CD4-positive, alpha-beta T cell (primary cell): ENCODE measurements at places on chromosomes 7 and 10. TPM values are rescaled to one million over a fixed set of nuclear protein-coding genes. Genes with fewer than 3 reads are reported as not detected.

The TAS2R16 gene
- total RNA-seq: not detected

GRCh38 chr10:70832852-70833528 lies 17.2 kb downstream of the SGPL1 start:
- H3K27me3 ChIP-seq: no peaks in the 10 kb centered on the region
- H3K4me1 ChIP-seq: no peaks in the 10 kb centered on the region
- H3K4me3 ChIP-seq: no peak overlapping the region
- no peak for DNase-seq

- peaks cover 30% of the 10 kb centered on the region for H3K4me1 ChIP-seq
- no peak overlapping the region for H3K4me3 ChIP-seq
- H3K27ac ChIP-seq: no peak overlapping the region
- H3K27me3 ChIP-seq: peaks cover 17% of the 10 kb centered on the region
- H3K36me3 ChIP-seq: no peaks in the 10 kb centered on the region
These were observed 5.1 kb downstream of the ALOX5 start for GRCh38 chr10:45378914-45379726.

- H3K36me3 ChIP-seq: peaks cover 94% of the 10 kb centered on the region
- no peak for DNase-seq
These were observed 78.8 kb upstream of the GNA12 start for GRCh38 chr7:2922866-2923265.

DNA sequence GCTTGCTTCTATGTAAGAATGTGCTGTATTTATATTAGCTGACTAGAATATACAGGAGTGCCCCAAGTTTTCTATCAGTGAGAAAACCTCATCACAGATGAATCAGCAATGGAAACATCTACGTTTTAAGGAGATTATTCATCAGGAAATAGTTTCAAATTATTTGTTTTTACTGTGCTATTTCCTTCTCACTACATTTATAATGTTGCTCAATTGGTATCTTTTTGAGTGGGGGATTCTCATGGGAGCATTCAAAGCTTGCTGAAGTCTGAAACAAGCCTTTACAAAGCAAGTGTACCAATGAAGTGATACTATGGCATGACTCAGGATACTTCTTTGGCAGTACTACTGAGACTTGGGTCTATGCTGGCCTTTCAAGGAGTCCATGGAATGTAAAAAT lies 191.1 kb upstream of the SLC26A5 start:
- no peaks in the 10 kb centered on the region for H3K36me3 ChIP-seq
- H3K4me3 ChIP-seq: no peak overlapping the region
- peaks cover 4% of the 10 kb centered on the region for H3K27me3 ChIP-seq
- no peak for DNase-seq
- H3K4me1 ChIP-seq: no peaks in the 10 kb centered on the region

- no peaks in the 10 kb centered on the region for H3K27me3 ChIP-seq
- no peak overlapping the region for H3K27ac ChIP-seq
- H3K4me3 ChIP-seq: no peak overlapping the region
- no peaks in the 10 kb centered on the region for H3K36me3 ChIP-seq
- H3K4me1 ChIP-seq: no peaks in the 10 kb centered on the region
These were observed 83.5 kb upstream of the CUX1 start for GRCh38 chr7:101733713-101734475.

DNA sequence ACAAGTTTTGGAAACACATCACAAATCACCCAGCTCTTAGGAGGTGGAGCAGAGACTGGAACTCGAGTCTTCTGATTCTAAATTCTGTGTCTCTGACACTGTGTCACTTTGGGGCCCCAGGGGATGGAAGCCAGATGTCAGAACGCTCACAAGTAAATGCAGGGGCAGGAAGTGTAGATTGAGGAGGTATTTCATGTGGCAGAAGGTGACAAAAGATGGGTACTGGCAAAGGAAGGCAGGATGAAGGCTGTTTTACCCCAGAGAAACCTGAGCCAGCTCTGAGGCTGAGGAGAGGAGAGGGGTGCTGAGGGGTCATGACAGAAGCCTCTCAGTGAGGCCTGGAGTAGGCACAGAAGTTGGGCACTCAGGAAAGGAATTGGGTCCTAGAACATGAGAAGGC lies 6.0 kb upstream of the PURB start:
- no peak overlapping the region for H3K27ac ChIP-seq
- H3K36me3 ChIP-seq: no peaks in the 10 kb centered on the region
- H3K4me3 ChIP-seq: no peak overlapping the region
- peaks cover 26% of the 10 kb centered on the region for H3K4me1 ChIP-seq

DNA sequence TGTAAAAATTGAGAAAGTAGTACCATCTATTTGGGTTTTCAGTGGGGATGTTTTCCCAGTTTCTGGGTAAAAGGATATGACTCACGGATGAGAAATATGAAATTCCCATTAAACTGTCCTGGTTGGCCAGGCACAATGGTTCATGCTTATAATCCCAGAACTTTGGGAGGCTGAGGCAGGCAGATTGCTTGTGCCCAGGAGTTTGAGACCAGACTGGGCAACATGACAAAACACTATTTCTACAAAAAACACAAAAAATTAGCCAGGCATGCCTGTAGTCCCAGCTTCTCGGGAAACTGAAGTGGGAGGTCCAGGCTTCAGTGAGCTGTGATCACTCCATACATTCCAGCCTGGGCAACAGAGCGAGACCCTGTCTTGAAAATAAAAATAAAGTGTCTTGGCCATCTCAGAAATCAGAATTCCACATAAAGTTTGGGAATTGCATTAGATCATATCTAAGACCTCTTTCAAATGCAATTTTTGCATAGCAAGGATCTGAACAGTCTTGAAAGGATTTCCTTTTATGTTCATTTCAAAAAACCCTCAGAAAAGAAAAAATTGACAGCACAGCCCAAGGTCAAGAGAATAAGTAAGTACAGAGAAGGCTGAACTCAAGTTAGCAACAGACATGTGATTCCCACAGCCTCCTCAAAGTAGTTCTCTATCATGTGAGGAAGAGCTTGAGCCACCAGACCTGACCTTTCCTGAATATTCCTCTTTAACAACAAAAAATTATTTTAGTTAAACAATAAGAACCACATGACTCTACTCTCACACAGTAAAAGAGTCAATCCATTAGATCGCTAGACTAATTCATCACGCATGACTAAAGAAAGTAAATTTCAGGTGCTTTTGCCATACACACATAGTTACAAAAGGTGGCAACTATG lies 141.5 kb upstream of the CAV2 start:
- H3K36me3 ChIP-seq: no peaks in the 10 kb centered on the region
- no peak for DNase-seq
- no peak overlapping the region for H3K4me3 ChIP-seq
- no peaks in the 10 kb centered on the region for H3K27me3 ChIP-seq
- no peak overlapping the region for H3K27ac ChIP-seq

DNA sequence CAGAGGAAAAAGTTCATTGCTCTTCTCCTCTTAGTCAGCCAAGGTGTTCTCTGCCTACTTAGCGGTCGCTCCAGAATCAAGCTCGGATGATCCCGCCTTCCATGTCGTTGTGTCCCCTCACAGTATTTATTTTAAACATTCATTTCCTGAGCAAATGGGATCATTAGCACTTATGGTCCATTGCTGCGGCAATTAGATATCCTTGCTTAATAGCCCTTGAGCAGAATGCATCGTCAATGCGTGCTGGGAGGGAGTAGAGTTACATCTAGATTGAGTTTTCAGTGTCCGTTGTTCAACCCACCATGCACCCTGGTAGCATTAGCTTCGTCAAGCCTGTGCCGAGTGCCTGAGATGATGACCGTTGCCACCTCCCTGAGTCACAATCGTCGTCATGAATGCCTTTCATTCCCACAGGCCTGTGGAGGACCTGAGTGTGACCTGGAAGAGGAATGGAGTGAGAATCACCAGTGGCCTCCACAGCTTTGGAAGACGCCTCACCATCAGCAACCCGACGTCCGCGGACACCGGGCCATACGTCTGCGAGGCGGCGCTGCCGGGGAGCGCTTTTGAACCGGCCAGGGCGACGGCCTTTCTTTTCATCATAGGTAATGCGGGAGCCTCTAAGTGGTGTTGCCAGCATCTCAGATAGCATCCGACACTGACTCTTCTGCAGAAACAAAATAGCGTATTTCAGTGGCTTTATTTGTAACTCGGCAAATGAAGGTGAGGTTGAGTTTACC lies 650.4 kb downstream of the SDK1 start:
- no peak overlapping the region for H3K27ac ChIP-seq
- DNase-seq: no peak
- H3K36me3 ChIP-seq: no peaks in the 10 kb centered on the region
- no peak overlapping the region for H3K4me3 ChIP-seq
- no peaks in the 10 kb centered on the region for H3K27me3 ChIP-seq
- H3K4me1 ChIP-seq: no peaks in the 10 kb centered on the region

DNA sequence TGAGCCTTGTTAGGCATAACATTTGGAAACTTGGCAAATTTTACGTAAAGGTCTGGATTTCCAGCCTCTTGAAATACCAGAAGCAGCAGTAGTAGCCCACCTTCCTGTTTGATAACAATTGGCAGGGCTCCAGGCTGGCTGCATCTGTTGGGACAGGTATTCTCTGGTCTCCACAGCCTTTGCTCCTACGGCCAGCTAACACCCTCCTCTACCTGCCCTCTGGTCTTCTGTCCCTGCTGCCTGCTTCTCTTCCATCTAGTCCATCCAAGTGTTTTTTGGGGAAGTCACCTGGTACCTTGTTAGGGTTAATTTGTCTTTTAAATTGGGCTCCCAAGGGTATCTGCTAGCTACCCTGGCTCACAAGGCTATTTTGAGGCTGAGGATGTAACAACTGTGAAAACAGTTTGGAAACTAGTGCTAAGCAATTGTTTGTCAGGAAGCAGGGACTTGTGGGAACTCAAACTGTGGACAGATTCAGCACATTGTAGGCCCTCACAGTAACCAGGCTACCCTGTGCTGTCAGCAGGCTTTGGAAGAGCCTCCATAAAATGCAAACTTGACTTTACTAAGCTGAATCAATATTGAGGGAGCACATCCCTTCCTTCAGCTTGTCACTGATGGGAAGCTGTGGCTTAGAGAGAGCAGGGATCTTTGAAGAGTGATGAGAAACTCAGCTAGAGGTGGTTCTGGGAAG lies 8.5 kb downstream of the RPS24 start:
- peaks cover 56% of the 10 kb centered on the region for H3K36me3 ChIP-seq
- no peak for DNase-seq
- no peak overlapping the region for H3K27ac ChIP-seq
- no peak overlapping the region for H3K4me3 ChIP-seq
- H3K4me1 ChIP-seq: peaks cover 34% of the 10 kb centered on the region
- no peaks in the 10 kb centered on the region for H3K27me3 ChIP-seq

The MMD2 gene
- total RNA-seq: not detected

GRCh38 chr7:117399820-117400422 lies 27.4 kb downstream of the ASZ1 start:
- no peaks in the 10 kb centered on the region for H3K27me3 ChIP-seq
- no peak overlapping the region for H3K27ac ChIP-seq
- H3K4me3 ChIP-seq: no peak overlapping the region
- no peaks in the 10 kb centered on the region for H3K4me1 ChIP-seq
- DNase-seq: no peak

DNA sequence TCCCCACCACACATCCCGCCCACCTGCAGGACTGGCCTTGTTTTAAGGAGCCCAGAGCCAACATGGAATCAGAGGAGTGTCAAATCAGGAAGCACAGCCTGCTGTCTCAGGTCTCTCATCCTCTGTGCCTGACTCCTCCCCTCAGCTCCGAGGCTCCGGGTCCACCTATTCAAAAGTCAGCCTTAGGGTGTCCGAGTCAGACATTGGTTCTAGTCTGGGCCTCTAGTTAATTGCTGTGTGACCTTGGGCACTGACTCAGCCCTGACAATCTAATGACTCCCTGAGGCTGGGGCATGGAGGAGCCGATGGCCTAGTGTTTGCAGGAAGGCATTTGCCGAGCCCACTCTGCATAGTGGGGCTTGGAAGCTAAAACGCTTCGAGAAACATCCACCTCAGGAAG lies 223.1 kb upstream of the PPP2R2D start:
- no peak overlapping the region for H3K4me3 ChIP-seq
- no peaks in the 10 kb centered on the region for H3K36me3 ChIP-seq
- no peak for DNase-seq
- H3K4me1 ChIP-seq: no peaks in the 10 kb centered on the region
- H3K27me3 ChIP-seq: no peaks in the 10 kb centered on the region

The AFAP1L2 gene
- 0.36 TPM for total RNA-seq

DNA sequence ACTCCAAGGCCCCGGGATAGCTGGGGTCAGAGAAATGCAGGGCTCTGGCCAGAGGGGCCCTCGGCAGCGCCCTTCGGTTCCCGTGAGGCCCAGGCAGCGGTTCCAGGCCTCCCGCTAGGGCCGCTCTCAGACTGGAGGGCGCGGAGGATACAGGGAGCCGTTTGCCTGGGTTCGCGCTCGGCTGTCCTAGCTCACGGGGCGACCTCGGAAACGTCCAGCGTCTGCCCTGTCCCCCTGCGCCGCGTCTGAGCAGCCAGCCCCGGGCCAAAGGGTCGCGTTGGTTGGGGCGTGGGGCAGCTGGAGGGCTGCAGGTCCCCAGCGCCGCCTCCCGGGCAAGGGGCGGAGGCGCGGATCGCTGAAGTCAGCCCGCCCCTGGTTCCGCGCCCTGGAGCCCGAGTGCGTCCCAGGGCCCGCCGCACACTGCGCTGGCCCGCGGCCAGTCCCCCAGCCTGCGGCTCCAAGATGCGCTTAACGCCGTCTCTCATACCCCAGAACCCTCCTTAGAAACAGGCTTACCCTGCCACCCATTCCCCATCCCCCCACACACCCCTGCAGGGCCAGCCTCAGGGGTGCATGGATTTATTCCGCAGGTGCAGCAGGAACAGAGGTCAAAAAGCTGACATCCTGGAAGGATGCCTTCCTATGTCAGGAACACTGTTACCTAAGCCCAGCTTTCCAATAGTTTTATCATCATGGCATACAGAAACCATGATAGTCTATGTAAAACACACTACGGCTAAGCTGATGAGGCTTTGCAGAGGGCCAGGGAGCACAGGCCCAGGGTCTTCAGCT lies 22.1 kb upstream of the OPN4 start:
- no peak overlapping the region for H3K27ac ChIP-seq
- H3K4me1 ChIP-seq: no peaks in the 10 kb centered on the region
- peaks cover 28% of the 10 kb centered on the region for H3K27me3 ChIP-seq
- H3K4me3 ChIP-seq: no peak overlapping the region
- DNase-seq: no peak

The MYOZ1 gene
- not detected for total RNA-seq
